CD4-positive, alpha-beta T cell treated with Interleukin-6 for 4 hours (primary cell): ENCODE measurements at places on chromosomes 5 and 9.

GRCh38 chr5:146461319-146461718 is 14.2 kb downstream of the TCERG1 start:
- DNase-seq, result no peak

GRCh38 chr9:114288193-114289091 is 34.5 kb upstream of the ORM1 start:
- DNase-seq, result no peak

DNA sequence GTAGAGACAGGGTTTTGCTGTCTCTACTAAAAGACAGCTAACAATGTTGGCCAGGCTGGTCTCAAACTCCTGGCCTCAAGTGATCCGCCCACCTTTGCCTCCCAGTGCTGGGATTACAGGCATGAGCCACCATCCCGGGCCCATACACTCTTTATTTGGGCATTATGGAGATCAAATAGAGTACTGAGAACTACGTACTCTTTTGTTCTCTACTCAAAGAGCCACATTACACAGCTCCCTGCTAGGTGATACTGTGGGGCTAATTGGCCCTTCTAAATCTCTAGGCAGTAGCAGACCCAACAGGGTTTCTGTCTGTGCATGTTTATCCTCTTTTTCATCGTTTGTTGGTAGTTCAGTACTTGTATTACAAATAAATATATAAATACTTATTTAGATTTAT is 16.1 kb downstream of the CKMT2 start:
- DNase-seq, result no peak

- no peak for DNase-seq
These were observed 29.3 kb downstream of the MOCS2 start for GRCh38 chr5:53080271-53080670.

GRCh38 chr5:140018920-140019644 is 24.0 kb downstream of the NRG2 start:
- no peak for DNase-seq

GRCh38 chr5:134224888-134225779 is 739 bp downstream of the PPP2CA start:
- peak; percentile 63 for DNase-seq

DNA sequence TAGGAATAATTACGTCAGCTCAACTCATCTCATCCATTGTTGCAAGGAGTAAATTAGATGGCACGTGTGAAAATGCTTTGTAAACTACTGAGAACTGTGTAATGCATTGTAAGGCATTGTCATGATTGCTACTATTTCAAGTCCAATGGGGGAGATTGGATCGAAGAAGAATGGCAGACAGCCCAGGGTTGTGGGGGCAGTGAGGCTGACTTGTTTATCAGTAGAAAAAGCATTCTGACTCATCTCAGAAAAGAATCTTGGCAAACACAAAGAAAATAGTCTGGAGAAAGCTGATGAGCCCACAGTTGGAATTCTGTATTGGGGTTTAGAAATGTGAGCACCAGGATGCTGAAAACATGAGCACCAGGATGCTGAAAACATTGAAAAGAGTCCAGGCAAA is 28.0 kb upstream of the DAP start:
- no peak for DNase-seq

DNA sequence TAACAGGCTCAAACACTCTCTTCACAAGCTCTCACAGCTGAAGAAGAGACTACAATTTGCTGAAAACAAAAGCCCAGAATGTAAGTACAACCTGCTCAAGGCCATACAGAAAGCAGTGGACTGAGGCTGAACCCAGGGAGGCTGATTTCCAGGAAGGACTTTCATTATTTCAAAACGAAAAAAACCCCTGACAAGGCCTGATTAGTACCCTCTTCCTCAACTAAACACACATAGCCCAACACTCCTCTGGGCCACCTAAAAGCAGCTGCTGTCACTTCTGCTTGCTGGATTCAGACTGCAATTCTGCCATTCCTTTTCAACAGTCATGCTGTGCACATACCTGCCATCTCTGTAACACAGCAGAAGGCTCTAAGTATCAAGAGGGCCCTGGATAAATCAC is 18.2 kb downstream of the NRG2 start:
- DNase-seq, result no peak

- DNase-seq, result peak; percentile 11
These were observed 120.2 kb upstream of the GRHPR start for GRCh38 chr9:37302277-37302676.

DNA sequence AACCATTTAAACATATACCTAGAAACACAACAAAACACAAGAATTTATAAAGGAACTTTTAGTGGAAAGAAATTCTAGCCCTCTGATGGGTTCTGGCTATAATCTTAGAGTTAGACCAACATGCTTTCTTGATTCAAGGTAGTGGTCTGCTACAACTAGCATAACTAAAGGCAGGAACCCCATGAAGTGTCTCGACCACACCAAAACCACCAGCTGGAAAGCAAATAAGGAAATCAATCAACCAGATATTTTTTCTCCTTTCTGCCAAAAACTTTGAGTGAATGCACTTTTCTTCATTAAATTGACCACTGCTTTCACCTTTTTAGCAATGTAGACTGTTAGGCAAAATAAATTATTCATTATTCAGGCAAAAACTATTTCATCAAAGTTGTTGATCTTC is 346.4 kb downstream of the EBF1 start:
- DNase-seq, result no peak

GRCh38 chr9:33450621-33451146 is 3.3 kb upstream of the AQP3 start:
- DNase-seq, result no peak

DNA sequence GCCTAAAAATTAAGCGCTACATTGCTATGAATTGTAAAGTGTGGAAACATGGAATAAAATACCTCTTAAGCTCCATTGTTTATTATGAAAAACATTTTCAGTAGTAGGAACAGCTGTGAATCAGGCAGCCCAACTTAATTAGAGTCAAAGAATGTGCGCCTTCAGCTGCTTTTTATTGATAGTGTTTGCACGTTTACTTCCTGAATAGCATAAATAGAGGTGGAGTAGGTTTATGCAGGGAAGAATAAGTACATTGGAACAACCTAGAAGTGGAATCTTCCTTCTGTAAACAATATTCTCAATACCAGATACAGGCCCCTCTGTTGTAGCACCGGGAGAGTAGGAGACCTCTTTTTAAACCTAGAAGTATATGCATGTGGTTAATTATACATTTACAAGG is 79.9 kb downstream of the IQGAP2 start:
- no peak for DNase-seq
